H9 (cell line): ENCODE measurements at places on chromosomes 1 and 21.

- no peak for DNase-seq
These were observed 68.7 kb upstream of the ATF3 start for GRCh38 chr1:212539737-212540430.

DNA sequence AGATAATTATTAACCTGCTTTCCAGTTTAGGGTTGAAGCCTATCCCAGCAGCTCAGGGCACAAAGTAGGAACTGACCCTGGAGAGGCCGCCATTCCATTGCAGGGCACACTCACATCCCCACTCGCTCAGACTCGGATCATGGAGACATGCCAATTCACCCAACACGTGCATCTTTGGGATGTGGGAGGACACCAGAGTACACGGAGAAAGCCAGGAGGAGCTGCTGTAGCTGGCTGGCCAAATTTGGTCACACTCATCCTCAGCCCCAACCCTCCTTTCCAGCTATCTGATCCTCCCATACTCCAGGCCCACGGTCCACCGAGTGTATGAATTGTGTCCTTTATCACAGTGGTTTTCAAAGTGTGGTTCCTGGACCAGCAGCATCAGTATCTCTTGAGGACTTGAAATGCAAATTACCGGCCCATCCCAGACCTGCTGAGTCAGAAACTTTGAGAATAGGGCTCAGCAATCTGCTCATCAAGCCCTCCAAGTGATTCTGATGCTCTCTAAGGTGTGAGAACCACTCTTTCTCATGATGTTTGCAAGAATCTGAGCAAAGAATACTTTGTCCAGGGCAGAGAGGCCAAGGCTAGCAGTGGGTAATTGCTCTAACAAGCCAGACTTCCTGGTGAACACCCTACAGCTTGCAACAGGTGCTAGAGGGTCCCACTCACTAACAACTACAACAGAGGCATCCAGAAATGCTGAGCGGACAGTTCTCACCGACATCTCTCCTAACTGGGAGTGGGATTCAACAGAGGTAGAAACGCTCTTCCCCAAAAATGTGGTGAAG, 26.3 kb downstream of the IER5 start:
- DNase-seq, result no peak

GRCh38 chr1:55526716-55527115, 311.6 kb upstream of the USP24 start:
- DNase-seq, result no peak

- DNase-seq, result no peak
These were observed 39.9 kb downstream of the KCNC4 start for GRCh38 chr1:110250008-110250407.

GRCh38 chr1:186139115-186139514, 235.9 kb downstream of the TPR start:
- DNase-seq, result no peak
